AG04450 (cell line): ENCODE measurements at places on chromosomes 1 and 21. TPM values are rescaled to one million over a fixed set of nuclear protein-coding genes. Genes with fewer than 3 reads are reported as not detected.

Gene TEX38
- polyA plus RNA-seq = not detected in 2 replicates

Gene PIGR
- not detected in 2 replicates for polyA plus RNA-seq

Gene PCBP3
- polyA plus RNA-seq = 1.6 and 2.1 TPM in 2 replicates

DNA sequence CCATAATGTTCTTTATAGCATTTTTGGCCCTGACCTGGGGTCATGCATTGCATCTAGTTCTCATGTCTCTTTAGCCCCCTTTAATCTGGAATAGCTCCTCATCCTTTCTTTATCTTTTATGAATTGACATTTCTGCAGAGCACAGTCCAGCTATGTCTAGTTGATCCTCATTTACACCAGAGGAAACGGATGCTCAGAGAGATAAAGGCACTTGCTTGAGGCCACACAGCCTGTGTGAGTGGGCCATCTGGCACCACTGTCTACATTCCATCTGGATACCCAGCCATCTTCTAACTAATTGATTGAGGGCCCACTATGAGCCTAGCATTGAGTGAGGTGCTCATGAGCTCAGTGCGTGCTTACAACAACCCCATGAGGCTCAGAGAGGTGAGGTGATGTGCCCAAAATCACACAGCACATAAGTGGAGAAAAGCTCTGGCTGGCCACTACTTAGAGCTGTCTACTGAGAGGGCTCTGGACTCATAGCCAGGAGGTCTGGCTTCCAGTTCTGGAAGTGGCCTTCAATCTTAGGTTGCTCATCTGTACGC is 3.5 kb downstream of the HPCA start:
- no peak for DNase-seq

- no peak for DNase-seq
These were observed 29.3 kb downstream of the RAB4A start for GRCh38 chr1:229300099-229300757.

- no peak for DNase-seq
These were observed 64.1 kb downstream of the USP24 start for GRCh38 chr1:55150880-55151588.

Gene ZNF281
- polyA plus RNA-seq = 14.9 and 17.7 TPM in 2 replicates

GRCh38 chr1:30323841-30324240 is 399.5 kb downstream of the MATN1 start:
- no peak for DNase-seq

DNA sequence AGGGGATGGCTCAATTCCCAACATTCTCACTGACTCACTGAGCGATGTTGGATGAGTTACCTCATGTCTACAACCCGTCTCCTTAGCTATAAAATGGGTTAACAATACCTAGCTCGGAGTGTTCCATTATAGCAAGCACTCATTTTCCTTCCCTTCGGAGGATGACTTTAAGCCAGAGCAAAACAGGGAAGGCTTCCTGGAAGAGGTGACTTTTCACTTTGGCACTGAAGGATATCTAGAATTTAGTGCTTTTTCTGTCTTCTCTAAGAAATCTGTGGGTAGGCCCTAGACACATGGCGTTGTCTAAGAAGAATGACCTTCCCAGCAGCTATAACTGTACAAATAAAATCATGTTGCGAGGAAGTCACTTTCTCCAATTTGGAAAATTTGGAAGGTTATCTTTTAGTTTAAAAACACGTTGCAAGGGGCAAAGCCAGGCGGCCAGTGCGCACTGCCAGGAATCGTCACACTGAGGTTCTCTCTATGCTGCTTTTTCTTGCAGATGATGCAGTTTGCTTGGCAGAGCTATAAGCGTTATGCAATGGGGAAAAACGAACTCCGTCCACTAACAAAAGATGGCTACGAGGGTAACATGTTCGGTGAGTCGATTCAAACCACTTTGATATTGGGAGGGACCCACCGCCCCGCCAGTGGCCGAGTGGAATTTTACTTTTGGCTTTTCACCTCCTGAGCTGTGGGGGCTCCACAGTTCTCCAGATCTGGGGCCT is 69.5 kb downstream of the MAN1C1 start:
- no peak for DNase-seq

GRCh38 chr21:43910460-43910859 is 45.4 kb downstream of the AGPAT3 start:
- no peak for DNase-seq
